ENCODE measurements at places on chromosomes 7 and 10.

DNA sequence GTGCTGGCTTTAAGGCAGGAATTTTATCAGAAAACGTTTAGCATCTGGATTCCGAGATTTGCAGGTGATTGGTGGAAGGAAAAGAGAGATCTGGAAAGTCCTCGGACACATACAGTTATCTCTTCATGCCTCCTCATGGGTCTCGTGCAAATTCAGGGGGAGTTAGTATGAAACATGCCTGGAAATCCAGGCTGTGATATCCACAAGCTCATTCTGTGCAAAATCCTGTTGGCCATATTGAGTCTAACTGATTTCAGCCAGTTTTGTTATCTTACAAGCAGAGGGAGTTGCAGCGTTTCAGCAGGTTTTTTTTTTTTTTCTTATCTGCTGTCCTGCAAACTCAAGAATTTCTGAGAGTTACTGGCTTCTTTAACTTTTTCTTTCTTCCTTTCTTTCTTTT is 411.5 kb downstream of the GALNT17 start:
- DNase-seq: no peak

- no peak for DNase-seq
These were observed 340.1 kb upstream of the CHRM2 start for GRCh38 chr7:136528329-136528728.

DNA sequence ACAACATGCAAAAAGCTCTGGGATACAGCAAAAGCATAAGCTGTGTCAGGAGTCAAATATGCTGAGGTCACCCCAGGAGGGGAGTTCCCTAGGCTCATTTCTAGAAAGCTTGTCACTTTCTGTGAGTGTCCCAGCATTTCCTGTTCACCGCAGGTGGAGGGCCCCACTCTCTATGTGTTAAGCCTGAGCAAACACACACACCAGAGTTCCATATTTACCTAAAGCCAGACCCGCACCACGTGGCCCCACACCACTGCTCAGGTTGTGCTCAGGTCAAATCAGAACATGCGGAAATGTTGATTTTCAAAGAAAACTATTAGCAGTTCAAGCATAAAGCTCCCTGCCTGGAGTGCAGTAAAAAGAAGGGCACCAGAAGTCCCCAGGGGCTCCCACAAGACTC is 259.6 kb upstream of the PPP2R2D start:
- no peak for DNase-seq

- DNase-seq: no peak
These were observed 24.2 kb downstream of the IFIT3 start for GRCh38 chr10:89351780-89352597.

GRCh38 chr10:6346631-6347030 is 143.9 kb downstream of the PFKFB3 start:
- DNase-seq: no peak

DNA sequence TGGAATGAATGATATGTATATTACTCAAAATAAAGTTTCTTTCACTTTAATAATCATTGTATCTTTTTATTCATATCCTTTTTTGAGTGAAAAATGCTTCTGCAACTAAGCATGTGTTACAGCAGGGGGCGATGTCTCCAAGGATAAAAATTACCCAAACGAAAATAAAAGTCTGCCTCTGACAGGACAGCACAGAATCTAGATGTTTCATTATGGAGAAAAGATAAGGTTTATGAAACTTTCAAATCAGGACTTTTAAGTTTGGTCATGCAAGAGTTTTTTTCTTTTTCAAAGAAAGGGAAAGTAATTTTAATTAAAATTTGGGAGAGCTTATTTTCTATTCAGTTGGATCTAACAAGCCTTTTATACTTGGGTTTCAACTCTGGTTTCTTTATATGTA is 48.4 kb downstream of the TES start:
- peak; percentile 61 for DNase-seq

- DNase-seq: no peak
These were observed 78.3 kb downstream of the OTUD1 start for GRCh38 chr10:23517155-23517554.

DNA sequence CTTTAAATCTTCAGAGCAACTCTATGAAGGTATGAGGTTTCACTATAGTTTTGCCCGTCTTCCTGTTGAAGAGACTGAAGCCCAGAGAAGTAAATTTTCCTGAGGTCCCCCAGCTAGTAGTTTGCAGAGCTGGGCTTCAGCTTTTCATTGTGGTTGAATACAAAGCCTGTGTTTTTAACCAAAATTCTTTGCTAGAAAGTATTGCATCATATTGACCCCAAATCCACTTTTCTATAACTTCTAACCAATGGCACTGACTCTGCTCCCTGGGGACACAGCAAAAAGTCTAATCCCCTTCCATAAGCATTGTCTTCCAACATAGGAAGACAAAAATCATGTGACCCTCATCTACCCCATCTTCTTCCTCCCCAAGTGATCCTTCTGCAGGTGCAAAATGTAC is 93.0 kb downstream of the KCNMA1 start:
- no peak for DNase-seq

GRCh38 chr7:134874407-134874806 is 95.0 kb downstream of the CALD1 start:
- DNase-seq: no peak

- DNase-seq: peak; percentile 2
These were observed 505.6 kb upstream of the MKI67 start for GRCh38 chr10:128631801-128632241.

GRCh38 chr10:63718006-63718405 is 196.8 kb downstream of the REEP3 start:
- DNase-seq: no peak

DNA sequence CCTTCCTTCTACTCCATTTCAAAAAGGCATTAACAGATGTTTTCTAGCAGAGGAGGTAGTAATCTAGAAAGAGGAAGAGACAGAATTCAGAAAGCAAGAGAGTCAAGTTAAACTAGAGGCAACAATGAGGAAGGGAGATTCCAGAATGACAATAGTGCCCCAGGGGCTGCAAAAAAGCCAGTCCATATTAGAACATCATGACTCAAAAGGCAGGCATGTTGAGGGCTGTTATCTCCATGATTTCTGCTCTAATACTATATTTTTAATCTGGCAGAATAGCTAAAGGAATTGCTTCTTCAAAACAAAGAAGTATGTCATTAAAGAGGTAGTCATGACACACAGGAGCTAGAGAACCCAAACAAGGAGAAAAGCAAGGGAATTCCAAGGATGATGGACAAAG is 599.6 kb downstream of the INHBA start:
- DNase-seq: no peak

GRCh38 chr7:51123322-51124019 is 193.1 kb downstream of the COBL start:
- no peak for DNase-seq

DNA sequence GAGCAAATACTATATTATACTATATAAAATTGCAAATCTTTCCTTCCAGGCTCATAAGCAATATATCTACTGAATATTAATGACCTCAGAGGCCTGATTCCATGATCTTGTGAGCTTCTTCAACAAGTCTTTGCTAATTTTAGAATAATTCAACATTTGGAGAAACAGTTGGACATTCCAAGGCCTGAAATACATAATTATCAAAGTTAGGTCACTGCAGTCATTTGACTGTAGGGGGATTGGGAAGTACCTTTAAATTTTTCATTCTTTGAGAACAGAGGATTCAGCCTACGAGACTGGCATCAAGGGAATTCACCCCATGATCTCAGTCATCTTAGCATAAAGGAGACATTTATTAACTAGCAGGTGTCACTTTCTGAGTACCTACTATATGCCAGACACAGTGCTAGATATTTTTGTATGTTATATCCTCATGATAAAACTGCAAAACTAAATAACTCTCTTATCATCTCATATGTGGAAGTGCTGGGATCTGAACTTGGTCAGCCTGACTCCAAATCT is 85.4 kb downstream of the DOCK4 start:
- DNase-seq: no peak

- DNase-seq: no peak
These were observed 23.4 kb upstream of the PRKCQ start for GRCh38 chr10:6603142-6604125.

DNA sequence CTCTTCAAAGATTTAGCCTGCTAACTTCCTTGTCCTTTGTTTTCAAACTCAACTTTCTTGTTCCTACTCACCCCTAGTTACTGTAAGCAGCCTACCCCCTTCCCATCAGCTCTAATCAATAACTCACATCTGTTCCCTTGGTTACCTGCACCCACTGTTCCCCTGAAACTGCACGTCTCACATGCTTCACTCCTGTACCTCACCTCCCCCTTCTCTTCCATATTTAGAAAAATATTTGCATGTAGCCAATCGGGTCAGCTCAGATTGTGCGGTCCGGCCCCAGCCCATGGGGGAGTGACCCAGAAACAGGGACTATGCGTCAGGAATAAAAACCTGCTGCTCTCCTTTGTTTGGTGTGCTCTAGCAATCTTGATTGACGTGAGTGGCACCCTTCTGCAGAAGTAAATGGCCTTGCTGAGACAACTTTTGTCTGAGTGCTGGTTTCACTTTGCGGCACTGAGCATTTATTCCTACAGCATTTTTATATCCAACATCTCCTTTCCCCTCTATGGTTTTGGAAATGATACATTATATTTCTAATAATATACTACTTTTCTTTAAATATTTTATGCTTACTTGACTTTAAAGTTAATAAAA is 21.1 kb upstream of the FAM221A start:
- no peak for DNase-seq

DNA sequence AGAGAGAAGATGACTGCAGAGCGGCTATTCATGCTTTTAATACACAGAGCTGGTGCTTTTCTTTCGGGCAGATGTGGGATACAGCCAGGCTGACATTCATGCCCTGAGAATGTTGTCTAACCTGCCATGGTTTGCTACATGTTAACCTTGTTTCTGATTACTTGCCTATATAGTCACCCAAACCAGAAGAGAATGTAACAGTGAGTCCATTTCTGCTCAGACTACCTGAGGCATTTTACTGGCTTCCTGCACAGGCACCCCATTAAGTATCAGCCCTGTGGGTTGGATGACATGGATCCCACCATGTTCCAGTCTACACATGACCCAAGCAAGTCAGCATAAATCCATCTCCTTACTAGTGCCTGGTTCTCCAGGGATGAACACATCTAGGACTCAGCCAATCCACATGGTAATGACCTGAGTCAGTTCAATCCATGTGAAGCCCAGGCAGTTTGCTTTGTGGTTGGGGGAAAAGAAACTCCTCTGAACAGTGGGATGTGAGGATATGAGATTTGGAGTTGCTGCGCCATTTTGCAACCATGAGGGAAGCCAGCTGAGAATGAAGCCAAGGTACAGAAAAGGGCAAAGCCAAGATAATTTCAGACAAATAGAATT is 55.7 kb upstream of the MKX start:
- DNase-seq: no peak

DNA sequence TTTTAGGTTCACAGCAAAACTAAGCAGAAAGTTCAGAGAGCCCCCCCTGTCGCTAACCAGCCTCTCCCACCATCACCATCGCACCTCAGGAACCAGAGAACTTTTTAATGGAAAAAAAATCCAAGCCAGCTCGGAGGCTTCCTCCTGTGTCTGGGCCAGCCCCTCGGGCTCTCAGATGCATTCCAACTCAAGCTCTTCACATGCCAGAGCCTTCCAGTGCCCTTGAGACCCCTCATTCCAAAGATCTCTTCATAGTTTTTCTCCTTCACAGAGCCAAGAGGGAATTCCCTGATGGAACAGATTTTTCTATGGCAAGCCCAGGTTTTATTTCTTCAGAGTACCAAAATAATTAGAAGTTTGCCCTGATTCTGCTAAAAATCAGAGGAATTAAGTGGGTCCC is 153.4 kb upstream of the LANCL2 start:
- DNase-seq: no peak

GRCh38 chr7:77413861-77414424 is 2.2 kb downstream of the GSAP start:
- DNase-seq: no peak

- no peak for DNase-seq
These were observed 3.4 kb downstream of the STYXL1 start for GRCh38 chr7:76044375-76044865.

DNA sequence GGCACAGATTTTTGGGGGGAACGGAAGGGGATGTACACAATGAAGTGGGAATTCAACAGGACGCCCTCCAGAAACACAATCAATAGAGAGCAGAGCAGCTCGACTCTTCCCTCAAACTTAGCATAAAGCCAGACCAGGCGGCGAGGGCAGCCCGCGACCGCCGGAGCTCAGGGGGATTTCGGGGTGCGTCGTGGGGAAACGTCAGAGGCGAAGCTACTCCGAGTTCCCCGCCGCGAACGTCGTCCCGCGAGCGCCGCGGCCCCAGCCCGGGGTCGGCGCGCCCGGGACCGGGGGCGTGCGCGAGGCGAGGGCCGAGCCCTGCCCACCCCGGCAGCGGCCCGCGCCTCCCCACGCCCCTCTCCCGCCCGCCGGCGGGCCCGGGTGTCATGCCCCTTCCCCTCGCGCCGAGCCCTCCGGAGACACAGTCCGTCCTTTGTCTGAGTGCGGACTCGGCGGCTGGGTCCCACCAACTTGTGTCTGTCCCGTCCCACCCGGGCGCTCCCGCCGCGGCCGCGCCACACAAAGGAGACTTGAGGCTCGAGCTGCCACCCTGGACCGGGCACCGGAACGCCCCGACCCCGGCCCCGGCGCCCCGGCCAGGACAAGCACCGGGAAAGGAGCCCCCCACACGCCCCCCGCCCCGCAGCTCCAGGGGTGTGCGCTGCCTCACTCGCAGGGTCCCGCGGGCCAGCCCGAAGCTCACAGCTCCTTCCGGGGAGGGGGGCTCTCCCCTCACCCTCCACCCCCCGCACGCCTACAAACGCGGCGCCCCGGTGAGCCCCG is 634 bp downstream of the EZH2 start:
- DNase-seq: peak; percentile 83

GRCh38 chr10:30127120-30127541 is 67.7 kb upstream of the JCAD start:
- no peak for DNase-seq

DNA sequence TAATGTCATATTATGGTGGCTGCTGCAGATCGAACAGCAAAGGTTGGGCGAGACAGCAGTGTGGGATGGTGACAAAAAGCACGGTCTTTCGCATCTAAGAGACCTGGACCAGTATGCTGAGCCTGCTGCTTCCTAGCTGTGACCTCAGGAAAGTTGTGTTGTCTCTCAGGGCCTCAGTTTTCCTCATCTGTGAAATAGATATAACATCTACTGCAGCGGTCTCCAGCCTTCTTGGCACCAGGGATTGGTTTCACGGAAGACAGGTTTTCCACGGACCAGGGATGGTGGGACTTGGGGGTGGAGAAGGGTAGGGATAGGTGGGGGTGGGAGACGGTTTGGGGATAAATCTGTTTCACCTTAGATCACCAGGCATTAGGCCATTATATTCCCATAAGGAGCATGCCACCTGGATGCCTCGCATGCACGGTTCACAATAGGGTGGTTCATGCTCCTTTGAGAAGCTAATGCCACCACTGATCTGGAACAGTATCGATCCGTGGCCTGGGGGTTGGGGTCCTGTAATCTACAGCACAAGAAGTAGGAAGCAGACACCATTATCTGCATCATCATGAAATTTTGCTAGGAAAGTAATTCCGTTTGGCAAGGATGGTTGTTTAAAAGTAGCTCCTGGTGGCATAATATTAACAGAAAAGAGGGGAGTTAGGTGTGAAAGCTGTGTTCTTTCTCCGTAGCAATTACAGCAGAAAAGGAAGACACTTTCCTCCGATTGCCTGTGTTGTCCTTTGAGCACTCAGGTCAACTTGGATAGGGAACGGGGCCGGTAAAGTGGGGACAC is 10.8 kb downstream of the KLF6 start:
- peak; percentile 75 for DNase-seq

GRCh38 chr10:92965314-92965713 is 95.3 kb upstream of the CYP26C1 start:
- peak; percentile 37 for DNase-seq
